Smooth muscle cell of the pulmonary artery (primary cell): ENCODE measurements at places on chromosomes 2 and 18. TPM values are rescaled to one million over a fixed set of nuclear protein-coding genes. Genes with fewer than 3 reads are reported as not detected.

Gene PAX8
- total RNA-seq, result 0.91 and 1.6 TPM in 2 replicates

Gene PSMA8
- not detected in 2 replicates for total RNA-seq

Gene CDH7
- not detected in 2 replicates for total RNA-seq

Gene YPEL5
- 110 and 118 TPM in 2 replicates for total RNA-seq

Gene AGXT
- total RNA-seq, result not detected in 2 replicates

Gene G6PC2
- total RNA-seq, result not detected in 2 replicates

Gene TRIM43
- not detected in 2 replicates for total RNA-seq

Gene LIPG
- total RNA-seq, result 5.5 and 43.0 TPM in 2 replicates

Gene PTRHD1
- 15.2 and 17.9 TPM in 2 replicates for total RNA-seq

Gene AKAIN1
- total RNA-seq, result not detected in 2 replicates

Gene KATNAL2
- 2.2 and 4.1 TPM in 2 replicates for total RNA-seq

Gene POTEI
- not detected in 2 replicates for total RNA-seq

Gene PROM2
- total RNA-seq, result 0.20 and 0.56 TPM in 2 replicates

Gene ATP6V1C2
- not detected in 2 replicates for total RNA-seq

Gene LIMS3
- total RNA-seq, result 1.6 and 4.2 TPM in 2 replicates

Gene ATP8B1
- total RNA-seq, result 73.6 and 109 TPM in 2 replicates

Gene FBXO15
- total RNA-seq, result 0.65 and 0.73 TPM in 2 replicates

Gene CCDC102B
- total RNA-seq, result 7.1 and 64.7 TPM in 2 replicates

Gene TWIST2
- total RNA-seq, result 20.7 and 29.0 TPM in 2 replicates

Gene CDH19
- 0.33 and 4.3 TPM in 2 replicates for total RNA-seq

Gene TMEM178A
- 0.86 and 1.2 TPM in 2 replicates for total RNA-seq

Gene MARCHF4
- total RNA-seq, result 3.6 and 8.0 TPM in 2 replicates

Gene DYSF
- total RNA-seq, result 2.3 TPM in 2 replicates

Gene COMMD1
- 29.2 and 31.9 TPM in 2 replicates for total RNA-seq

Gene C2orf80
- total RNA-seq, result not detected in 2 replicates

Gene REG1B
- total RNA-seq, result not detected in 2 replicates

Gene MROH2A
- total RNA-seq, result not detected in 2 replicates

Gene MC4R
- total RNA-seq, result not detected in 2 replicates

Gene PTPRN
- 23.5 and 45.4 TPM in 2 replicates for total RNA-seq

Gene EHD3
- 82.4 and 101 TPM in 2 replicates for total RNA-seq

Gene MRPL33
- 53.1 and 67.6 TPM in 2 replicates for total RNA-seq

Gene NT5DC4
- total RNA-seq, result 0.33 TPM in 1 of 2 replicates, not detected in the other

Gene SERPINB13
- not detected in 2 replicates for total RNA-seq

Gene MAPK4
- total RNA-seq, result under 0.01 TPM in 1 of 2 replicates, not detected in the other

Gene RTP5
- total RNA-seq, result not detected in 2 replicates

Gene SCN7A
- under 0.01 TPM in 1 of 2 replicates, not detected in the other for total RNA-seq

Gene IL36G
- not detected in 2 replicates for total RNA-seq

Gene TTN
- total RNA-seq, result 1.2 and 3.3 TPM in 2 replicates

Gene CYRIA
- 1.4 and 5.5 TPM in 2 replicates for total RNA-seq

Gene ADCYAP1
- not detected in 2 replicates for total RNA-seq

Gene KYNU
- 0.20 and 1.0 TPM in 2 replicates for total RNA-seq

Gene RIT2
- not detected in 2 replicates for total RNA-seq

Gene SH3BP4
- 35.6 and 44.9 TPM in 2 replicates for total RNA-seq

Gene ASXL3
- under 0.01 and 0.78 TPM in 2 replicates for total RNA-seq
